Dermis microvascular lymphatic vessel endothelial cell (primary cell): ENCODE measurements at places on chromosomes 2 and 18. TPM values are rescaled to one million over a fixed set of nuclear protein-coding genes. Genes with fewer than 3 reads are reported as not detected.

The COPS9 gene
- total RNA-seq: 117 and 160 TPM in 2 replicates

The DPYSL5 gene
- total RNA-seq: under 0.01 TPM in 1 of 2 replicates, not detected in the other

The FEV gene
- not detected in 2 replicates for total RNA-seq

The NETO1 gene
- total RNA-seq: not detected in 2 replicates

The CXCR1 gene
- total RNA-seq: not detected in 2 replicates

The ADAM23 gene
- total RNA-seq: 0.77 and 1.0 TPM in 2 replicates

The KLF11 gene
- 4.4 and 7.7 TPM in 2 replicates for total RNA-seq

The MC5R gene
- not detected in 2 replicates for total RNA-seq

The PAIP2B gene
- 1.0 and 1.3 TPM in 2 replicates for total RNA-seq

The D2HGDH gene
- 10.9 and 15.0 TPM in 2 replicates for total RNA-seq

The FRZB gene
- total RNA-seq: 0.13 and 0.51 TPM in 2 replicates

The ADD2 gene
- 8.0 and 23.4 TPM in 2 replicates for total RNA-seq

The PRSS56 gene
- total RNA-seq: not detected in 2 replicates

The ALPP gene
- total RNA-seq: not detected in 2 replicates

The RNF144A gene
- total RNA-seq: 10.5 and 12.3 TPM in 2 replicates

The MERTK gene
- 14.0 and 22.5 TPM in 2 replicates for total RNA-seq
